Forelimb muscle (tissue), 1 donor: ENCODE measurements at places on chromosomes 2 and 18. TPM values are rescaled to one million over a fixed set of nuclear protein-coding genes. Genes with fewer than 3 reads are reported as not detected.

LRRTM4 gene
- 0.58 TPM for polyA plus RNA-seq

ARHGAP28 gene
- polyA plus RNA-seq: 22.5 TPM

MYCN gene
- polyA plus RNA-seq: 5.5 TPM

ACMSD gene
- polyA plus RNA-seq: 0.44 TPM
